Cortex of kidney (tissue), 1 donor: ENCODE measurements at places on chromosomes 1 and 21.

DNA sequence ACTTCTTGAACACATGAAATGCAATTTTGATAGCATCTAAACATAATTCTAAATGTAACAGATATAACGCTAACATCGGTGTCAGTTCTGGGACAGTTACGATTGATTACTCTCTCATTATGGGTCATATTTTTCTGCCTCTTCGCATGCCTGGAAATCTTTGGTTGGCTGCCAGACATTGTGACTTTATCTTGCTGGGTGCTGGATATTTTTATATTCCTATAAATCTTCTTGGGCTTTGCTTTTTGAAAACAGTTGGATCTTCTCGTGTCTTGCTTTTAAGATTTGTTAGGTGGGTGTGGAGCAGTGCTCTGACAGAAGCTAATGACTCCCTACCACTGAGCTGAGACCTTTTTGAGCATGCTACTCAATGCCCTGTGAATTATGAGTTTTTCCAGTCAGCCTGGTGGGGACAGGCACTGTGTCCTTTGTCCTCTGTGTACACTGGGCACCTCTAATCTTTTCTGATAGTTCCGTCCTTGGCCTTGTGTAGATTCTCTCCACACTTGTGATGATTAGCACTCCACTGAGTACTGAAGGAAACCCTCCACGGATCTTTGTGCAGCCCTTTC lies 28.0 kb upstream of the EDARADD start:
- DNase-seq = no peak

DNA sequence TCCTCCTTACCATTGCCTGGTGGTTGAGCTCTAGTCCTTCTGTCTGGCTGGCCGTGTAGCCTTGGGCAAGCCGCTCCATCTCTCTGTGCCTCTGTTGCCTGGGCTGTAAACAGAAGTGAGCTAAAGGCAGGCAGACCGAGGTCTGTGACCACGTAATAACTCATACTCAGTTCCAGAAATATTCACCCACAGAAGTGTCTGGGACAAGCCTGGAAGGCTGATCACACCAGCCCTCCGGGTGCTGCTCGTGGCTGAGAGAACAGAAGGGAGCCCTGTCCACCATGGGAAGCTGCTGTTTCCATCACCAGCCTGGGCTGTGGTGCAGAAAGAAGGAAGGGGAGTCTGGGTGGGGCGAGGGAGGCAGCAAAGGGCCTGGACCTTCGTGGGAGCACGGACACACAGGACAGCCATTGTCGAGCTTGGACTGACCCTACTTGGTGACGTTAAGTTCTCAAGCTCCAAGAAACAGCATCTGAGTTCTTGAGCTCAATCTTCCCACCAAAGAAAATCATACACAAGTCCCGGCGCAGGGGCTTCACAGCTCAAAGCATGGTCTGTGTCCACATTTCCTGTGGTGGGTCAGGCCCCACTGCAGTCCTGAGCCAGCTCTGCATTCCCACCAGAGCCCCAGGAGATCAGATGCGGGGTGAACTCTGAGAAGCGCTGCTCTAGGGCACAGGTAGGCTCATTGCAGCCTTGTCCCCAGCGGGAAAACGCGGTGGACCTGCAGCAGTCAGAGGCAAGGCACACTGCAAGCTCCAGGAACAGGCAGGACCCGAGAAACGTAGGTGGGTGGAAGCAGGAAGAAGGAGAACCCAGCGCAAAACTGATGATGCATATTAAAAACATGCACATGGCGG lies 61.8 kb downstream of the RUNX3 start:
- DNase-seq = no peak

- DNase-seq = no peak
Measured at GRCh38 chr1:234579967-234580366, 30.0 kb downstream of the IRF2BP2 start.

GRCh38 chr1:27872059-27872801 lies at the start of gene THEMIS2:
Gene THEMIS2, plus strand, starts transcription at chr1:27872544. Its CDS starts 28 bp downstream, at chr1:27872572.
- DNase-seq = no peak

DNA sequence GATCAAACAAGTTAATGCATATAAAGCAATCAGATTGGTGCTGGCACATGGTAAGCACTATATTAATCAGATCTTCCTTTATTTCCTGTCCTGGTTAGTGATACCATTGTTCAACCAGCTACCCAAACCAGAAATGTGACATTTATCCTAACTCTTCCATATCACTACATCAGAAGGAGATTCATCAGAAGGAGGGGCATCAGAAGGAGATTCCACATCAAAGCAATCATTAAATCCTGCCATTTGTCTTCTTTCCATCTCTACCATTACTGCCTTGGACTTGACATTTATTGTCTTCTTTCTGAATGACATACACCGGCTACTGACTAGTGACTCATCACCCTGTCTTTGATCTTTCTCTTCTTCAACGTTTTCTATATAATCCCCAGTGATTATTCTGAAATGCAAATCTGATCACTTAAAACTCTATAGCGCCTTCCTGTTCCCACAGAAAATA lies 75.0 kb downstream of the DNM3 start:
- DNase-seq = no peak

DNA sequence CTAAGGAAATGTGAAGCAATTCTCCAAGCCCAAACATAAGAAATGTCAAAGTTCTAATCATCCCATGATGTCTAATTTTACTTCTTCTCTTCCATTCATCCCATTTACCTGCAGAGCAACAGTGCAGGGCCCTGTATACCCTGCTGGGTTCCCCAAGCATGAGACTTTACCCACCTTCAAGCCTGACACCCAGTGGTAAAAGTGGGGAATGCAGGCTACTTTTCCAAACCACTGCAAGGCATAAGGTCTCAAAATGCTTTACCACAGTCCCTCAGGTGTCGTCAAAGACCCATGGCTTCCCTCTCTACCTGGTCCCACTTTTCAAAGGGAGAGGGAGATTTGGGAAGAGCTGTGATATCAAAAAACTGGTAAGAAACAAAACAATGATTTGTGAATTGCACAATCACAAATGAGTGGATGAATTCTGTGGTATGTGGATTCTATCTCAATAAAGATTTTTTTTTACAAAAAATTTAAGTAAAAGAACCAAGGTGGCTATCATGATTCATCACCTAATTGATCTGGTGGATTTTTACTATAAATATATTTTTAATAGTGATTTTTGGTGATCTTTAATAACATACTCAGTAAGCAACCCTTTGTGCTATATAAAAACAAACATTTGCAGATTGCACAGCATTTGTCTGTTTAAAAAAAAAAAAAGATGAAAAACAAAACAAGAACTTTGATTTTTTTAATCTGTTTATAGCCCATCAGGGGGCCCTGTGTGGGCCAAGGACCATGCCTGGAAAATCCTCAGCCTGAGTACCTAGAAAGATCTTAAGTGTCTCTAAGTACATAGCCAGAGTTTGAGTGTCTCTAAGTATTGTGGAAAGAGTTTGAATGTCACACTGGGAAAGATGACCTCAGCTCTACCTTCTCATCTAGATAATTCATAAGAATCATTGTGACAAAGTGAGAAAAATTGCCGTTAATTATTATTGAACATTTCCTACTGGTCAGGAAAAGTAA lies 73.1 kb upstream of the GJB5 start:
- DNase-seq = no peak

DNA sequence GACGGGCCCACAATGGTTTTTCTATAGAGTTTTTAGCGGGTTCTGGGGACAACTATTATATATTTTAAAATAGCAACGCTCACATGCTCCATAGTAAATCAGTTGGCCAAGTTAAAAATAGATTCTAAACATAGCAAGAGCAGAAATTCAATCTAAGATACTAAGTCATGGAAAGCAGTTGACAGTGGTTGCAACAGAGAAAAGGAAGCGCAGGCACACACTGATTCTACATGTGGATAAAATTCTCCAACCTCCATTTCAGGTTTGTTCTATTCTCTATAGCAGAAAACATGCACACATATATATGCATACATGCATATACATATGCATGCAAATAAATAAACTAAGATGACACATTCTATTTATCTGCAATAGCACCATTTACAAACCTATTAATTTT lies 89.6 kb upstream of the HNRNPU start:
- DNase-seq = no peak

GRCh38 chr1:96967311-96967710 lies 245.7 kb downstream of the PTBP2 start:
- no peak for DNase-seq

DNA sequence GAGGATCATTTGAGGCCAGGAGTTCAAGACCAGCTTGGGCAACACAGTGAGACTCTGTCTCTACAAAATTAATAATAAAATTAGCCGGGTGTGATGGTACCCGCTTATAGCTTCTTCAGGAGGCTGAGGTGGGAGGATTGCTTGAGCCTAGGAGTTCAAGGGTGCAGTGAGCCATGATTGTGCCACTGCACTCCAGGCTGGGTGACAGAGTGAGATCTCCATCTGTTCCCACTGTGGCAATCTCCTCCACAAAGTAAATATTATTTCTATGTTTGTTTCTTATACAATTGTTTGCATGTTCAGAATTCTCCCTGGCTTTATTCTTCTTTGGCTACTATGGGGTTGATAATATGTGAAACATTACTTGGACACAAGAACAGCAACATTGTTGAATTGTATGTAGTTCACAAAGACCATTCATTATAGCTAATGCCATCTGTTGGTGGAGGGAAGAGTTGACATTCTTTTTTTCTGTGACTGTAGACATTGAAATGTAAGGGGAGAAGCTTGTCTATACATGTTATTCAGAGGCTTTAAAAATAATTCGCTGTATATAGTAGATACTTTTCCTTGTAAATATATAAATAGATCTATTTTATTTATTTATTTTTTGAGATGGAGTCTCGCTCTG lies 47.8 kb upstream of the SRSF10 start:
- no peak for DNase-seq

DNA sequence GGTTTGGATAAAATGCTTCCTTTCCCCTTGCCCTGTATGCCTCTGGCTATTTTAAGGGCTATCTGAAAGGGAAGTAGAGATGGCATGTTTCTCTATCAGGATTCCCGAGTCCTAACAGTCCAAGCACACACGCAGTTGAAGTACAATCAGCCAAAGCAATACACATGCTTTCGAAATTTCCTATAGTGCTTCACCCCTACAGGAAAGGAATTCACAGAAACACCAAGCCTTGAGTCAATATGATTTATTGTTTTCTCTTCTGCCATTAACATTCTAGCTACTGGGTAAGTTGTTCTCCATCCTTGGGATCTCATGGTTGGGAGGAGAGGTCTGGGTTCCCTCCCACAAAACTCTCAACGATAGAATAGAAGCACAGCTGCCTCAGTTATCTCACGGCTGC lies 8.7 kb downstream of the ITLN1 start:
- no peak for DNase-seq

GRCh38 chr1:179043266-179043665 lies 17.6 kb downstream of the FAM20B start:
- DNase-seq = no peak

DNA sequence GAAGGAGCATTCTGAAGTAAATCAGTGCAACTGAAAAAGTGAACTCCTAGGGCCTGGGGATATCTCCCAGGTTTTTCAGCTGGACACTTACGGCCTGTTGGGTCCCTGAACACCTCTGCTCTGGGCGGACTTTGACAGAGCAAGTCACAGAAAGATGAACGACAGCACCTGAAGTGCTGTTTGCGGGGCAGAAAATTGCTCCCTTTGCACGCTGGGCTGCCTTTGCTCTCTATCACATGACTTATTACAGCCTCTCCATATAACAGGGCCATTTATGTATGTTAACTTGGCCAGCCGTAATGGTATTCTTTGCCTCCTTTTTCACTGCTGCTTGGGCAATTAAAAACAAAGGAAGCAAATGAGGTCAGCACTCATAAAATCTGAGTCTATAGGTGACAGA lies 332.9 kb downstream of the BARHL2 start:
- no peak for DNase-seq

DNA sequence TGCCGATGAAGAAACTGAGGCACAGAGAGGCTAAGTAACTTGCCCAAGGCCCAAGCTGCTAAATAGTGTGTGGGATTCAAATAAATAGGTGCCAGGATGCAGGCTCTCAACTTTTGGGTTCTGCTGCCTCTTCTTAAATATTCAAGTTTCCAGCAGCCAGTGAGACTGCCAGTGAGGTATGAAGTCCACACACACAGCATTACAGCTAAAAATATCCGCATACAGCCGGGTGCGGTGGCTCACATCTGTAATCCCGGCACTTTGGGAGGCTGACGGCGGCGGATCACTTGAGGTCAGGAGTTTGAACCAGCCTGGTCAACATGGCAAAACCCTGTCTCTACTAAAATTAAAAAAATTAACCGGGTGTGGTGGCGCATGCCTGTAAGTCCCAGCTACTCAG lies 78.4 kb upstream of the DIRAS3 start:
- DNase-seq = no peak

- no peak for DNase-seq
Measured at GRCh38 chr1:100552922-100553321, 15.0 kb downstream of the GPR88 start.

DNA sequence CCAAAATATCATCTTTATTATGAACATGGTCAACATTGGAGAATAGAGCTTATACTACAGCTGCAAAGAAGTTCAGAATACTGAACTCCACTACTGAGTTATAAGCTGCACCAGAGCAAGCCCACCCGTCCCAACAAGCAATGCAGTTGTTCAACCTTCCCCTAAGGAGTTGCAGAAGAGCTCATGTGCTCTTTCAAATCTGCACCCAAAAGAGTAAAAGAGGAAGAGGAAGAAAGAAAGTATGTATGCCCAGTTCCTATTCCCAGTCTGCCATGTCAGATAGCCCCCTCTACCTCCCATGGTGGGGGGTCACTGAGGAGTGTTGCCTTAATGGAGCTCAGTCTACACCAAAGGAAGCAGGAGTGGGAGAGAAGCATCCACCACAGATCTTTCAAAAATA lies 6.9 kb downstream of the C1orf162 start:
- DNase-seq = no peak

DNA sequence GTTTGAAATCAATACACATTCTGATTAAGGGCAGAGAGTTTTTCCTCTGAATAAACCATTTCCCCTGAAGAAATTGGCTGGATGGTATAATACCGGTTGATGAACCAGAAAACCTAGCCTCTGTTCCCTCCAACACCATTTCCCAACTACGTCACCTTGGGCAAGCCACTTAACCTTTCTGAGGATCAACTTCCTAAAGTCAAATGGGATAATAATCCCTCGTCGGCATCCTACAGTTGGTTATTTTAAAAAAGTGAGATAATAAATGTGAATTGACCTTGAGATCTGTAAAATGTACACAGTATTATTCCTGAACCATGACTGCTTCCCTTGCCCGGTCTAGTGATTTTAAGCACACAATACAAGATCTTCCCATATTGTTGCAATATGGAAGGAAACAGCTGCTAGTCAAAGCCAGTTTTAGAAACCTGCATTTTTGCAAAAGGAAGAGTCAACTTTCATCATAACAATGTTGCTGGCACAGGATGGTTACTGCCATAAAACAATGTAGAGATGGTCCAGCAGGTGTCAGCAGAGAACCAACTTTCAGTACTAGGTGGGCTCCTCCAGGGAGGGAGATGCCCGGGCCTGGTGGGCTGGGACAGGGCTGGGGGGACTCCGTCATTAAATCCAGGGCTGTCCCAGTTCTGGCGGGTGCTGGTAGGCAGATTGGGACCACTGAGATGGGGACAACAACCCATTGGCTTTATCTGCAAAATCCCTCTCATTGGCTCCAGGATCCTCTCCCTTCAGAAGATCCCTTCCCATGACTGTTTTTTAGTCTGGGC lies 5.2 kb upstream of the HLX start:
- no peak for DNase-seq

- no peak for DNase-seq
Measured at GRCh38 chr1:99227056-99227897, 37.0 kb upstream of the PLPPR4 start.
